ENCODE measurements at places on chromosomes 13 and 19. TPM values are rescaled to one million over a fixed set of nuclear protein-coding genes. Genes with fewer than 3 reads are reported as not detected.
A peak's percentile ranks its signal among the peaks of the same experiment; 100 is the strongest.

GRCh38 chr13:106561551-106562170 is 6.3 kb downstream of the ARGLU1 start:
- H3K4me1 ChIP-seq: peaks cover 58% of the 10 kb centered on the region
- H3K27ac ChIP-seq: no peak overlapping the region
- peak overlapping the region; percentile 19 for H3K4me3 ChIP-seq
- no peaks in the 10 kb centered on the region for H3K27me3 ChIP-seq
- H3K36me3 ChIP-seq: peaks cover 49% of the 10 kb centered on the region

- H3K27me3 ChIP-seq: no peaks in the 10 kb centered on the region
- H3K36me3 ChIP-seq: no peaks in the 10 kb centered on the region
- H3K27ac ChIP-seq: no peak overlapping the region
- no peak for DNase-seq
- no peak overlapping the region for H3K4me3 ChIP-seq
Measured at GRCh38 chr13:35549481-35549880, 73.0 kb upstream of the MAB21L1 start.

GRCh38 chr19:23098988-23099387 is 17.8 kb upstream of the ZNF730 start:
- no peak overlapping the region for H3K27ac ChIP-seq
- no peak overlapping the region for H3K4me3 ChIP-seq
- no peaks in the 10 kb centered on the region for H3K36me3 ChIP-seq
- no peaks in the 10 kb centered on the region for H3K27me3 ChIP-seq

The HIPK4 gene
- total RNA-seq: not detected

All from activated CD8-positive, alpha-beta memory T cell treated with anti-CD3 and anti-CD28 coated beads, Interleukin-2, amount 10 ng/mL, durations not matched to agents 7 days and 5 days (primary cell).